Hepatocyte (in vitro differentiated cells): ENCODE measurements at places on chromosomes 5 and 9. TPM values are rescaled to one million over a fixed set of nuclear protein-coding genes. Genes with fewer than 3 reads are reported as not detected.

- DNase-seq: no peak
Observed at GRCh38 chr5:78744951-78745534, 96.5 kb upstream of the LHFPL2 start.

GRCh38 chr9:137705906-137706305, 87.1 kb downstream of the EHMT1 start:
- no peak for DNase-seq

LMX1B gene
- 0.13 and 0.16 TPM in 2 replicates for polyA plus RNA-seq

GRCh38 chr5:177357459-177358351, at the start of gene RGS14:
Gene RGS14 (plus strand): TSS chr5:177357924. CDS start chr5:177358025, 101 bp downstream.
- DNase-seq: no peak

CCDC187 gene
- polyA plus RNA-seq: 0.23 and 0.75 TPM in 2 replicates

DNA sequence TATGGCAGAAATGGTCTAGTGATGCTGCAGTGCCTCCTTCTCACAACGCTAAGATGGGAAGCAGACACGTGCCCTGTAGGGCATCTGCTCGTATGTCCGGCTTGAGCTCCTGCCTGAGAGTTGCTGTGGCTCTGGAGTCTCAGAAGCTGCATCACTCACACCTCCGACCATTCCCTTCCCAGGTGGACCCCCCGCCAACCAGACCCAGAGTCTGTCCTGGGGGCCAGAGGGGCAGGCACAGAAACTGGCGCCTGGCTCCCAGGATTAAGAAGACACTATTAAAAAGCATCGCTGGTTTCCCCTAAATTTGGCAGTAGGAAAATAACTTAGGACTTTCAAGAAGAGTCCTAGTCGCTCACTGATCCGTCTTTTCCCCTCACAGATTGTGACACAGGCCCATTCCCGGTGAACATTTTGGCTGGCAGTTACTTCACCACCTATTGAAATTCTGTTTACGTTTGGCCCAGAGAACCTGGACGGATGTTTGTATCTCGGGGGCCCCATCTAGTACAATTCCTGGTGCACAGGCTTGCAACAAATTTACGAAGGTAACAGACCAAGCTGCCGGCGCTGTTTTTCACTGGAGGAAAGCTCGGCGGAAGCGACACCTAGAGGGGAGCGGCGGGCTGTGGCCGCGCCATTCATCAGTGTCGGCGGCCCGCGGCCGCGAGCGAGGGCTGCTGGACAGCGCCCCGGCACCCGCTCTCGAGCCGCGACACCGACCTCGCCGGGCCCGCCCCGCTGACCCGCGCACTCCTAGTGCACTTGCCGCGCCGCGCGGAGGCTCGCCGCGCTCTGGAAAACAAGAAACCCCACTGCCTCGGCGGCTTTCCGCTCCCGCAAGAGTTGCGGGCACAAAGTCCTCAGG, 1.6 kb downstream of the FSTL4 start:
- peak; percentile 91 for DNase-seq

- no peak for DNase-seq
Observed at GRCh38 chr9:106322706-106323245, 540.2 kb upstream of the ZNF462 start.

- no peak for DNase-seq
Observed at GRCh38 chr5:151200913-151201595, 22.8 kb downstream of the CCDC69 start.

CDH6 gene
- polyA plus RNA-seq: 11.6 and 15.0 TPM in 2 replicates

GRCh38 chr9:69393425-69393824, 68.4 kb downstream of the ENTREP1 start:
- DNase-seq: no peak

DNA sequence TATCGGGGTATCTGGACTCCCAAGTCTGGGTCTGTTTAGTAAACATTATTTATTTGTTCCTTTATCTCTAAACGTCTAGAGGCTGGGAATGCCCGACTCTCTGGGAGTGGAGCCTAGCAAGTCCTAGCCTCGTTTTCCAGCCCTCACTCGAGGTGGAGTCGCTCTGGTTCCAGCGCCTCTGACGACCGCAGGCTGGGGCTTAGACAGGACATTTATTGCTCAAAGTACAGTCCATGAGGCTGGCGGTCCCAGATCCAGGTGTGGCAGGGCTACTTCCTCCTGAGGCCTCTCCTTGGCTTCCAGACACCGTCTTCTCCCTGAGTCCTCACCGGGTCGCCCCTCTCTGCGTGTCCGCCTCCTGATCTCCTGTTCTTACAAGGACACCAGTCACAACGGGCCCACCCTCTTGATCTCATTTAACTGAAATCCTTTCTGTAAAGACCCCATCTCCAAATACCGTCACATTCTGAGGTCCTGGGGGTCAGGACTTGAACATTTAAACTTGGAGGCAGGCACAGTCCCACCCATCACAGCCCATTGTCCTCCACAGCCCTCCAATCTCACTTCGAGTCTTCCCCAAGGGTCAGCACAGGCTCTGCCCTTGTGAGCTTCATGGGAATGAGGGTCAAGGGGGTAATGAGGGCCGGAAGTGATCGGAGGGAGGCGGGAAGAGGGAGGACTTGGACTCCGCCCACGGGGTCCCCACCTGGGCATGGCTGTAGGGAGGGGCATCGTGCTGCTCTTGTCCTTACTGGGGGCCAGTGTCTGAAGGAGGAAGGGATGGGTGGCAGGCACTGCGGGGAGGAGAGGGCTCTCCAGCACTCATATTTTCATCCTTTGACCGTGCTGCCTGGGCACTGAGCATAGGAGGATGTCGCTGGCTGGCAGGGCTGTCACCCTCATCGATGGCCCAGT, 12.2 kb upstream of the CLPTM1L start:
- DNase-seq: no peak

GRCh38 chr5:80246995-80247729, 8.7 kb downstream of the SERINC5 start:
- peak; percentile 90 for DNase-seq

- DNase-seq: no peak
Observed at GRCh38 chr5:61438298-61438970, 106.4 kb downstream of the ZSWIM6 start.

DNA sequence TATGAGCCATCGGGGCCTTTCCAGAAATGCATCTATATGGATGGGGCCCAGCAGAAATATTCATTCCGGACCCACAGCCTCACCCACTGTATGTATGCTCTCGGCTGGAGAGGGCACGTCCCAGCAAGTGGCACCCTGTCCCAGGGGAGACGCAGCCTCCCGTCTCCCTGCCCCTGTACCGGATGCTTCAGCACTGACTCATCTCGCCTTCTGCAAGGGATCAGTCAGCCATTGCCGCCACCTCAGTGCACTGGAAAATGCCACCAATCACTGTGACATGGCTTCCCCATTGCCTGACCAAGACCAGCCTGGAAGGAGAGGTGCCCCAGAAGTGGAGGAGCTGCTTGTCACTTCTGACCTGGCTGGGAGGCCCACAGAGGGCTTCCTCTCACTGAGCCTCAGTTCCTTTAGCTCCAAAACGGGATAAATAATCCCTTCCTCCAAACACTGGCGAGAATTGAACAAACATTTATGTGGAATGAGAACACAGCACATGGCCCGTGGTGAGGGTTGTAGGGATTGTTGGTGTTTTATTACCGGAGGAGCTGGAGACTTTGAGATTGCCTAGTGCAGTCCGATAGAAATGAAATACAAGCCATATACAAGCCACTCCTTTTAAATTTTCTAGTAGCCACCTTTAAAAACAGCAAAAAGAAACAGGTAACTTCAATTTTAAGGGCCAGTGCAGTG, 43.9 kb upstream of the ORM1 start:
- no peak for DNase-seq

KCNV2 gene
- 0.13 TPM in 1 of 2 replicates, not detected in the other for polyA plus RNA-seq

- no peak for DNase-seq
Observed at GRCh38 chr9:129685933-129686259, 20.4 kb downstream of the PRRX2 start.

DNA sequence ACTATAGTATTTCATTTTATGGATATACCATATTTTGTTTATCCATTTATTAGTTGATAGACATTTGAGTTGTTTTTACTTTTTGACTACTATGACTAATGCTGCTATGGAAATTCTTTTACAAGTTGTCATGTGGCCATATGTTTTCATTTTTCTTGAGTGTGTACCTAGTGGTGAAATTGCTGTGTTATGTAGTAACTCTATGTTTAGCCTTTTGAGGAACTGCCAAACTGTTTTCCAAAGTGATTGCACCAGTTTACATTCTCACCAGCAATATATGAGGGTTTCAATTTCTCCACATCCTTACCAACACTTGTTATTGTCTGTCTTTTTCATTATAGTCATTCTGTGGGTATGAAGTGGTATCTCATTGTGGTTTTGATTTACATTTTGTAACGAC, 75.4 kb downstream of the GRIA1 start:
- no peak for DNase-seq

FOXD4 gene
- 0.11 and 0.24 TPM in 2 replicates for polyA plus RNA-seq

GRCh38 chr9:89165880-89166279, 12.7 kb downstream of the SHC3 start:
- no peak for DNase-seq

GRCh38 chr9:125486576-125486975, 220.4 kb downstream of the MAPKAP1 start:
- DNase-seq: no peak

CAMK2A gene
- 1.0 and 1.2 TPM in 2 replicates for polyA plus RNA-seq

GRCh38 chr5:116651653-116652052, 77.0 kb upstream of the SEMA6A start:
- DNase-seq: no peak

DNA sequence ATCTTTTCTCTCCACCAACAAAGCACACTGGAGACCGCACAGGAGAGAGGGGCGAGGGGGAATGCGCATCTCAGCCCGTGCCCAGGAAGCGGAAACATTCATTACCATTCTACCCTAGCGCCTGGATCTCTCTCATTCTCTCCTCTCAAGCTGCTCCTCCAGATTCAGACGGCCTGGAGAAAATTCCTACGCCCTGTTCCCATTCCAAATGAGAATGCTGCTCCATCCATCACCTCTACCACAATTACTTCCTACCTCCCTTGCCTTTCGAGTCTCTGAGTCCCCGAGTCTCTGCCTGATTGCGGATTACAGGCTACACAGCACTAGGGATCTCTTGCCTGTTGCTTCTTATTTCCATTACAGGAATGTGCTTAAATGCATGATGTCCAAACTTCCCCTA, 6.7 kb downstream of the DDX31 start:
- no peak for DNase-seq

- no peak for DNase-seq
Observed at GRCh38 chr5:28864006-28864405, 1825.6 kb upstream of the CDH9 start.

GRCh38 chr9:7439355-7439995, 360.1 kb downstream of the DMAC1 start:
- no peak for DNase-seq

GRCh38 chr9:34599546-34599945, 10.0 kb upstream of the CNTFR start:
- DNase-seq: no peak

DMRT2 gene
- polyA plus RNA-seq: not detected in 2 replicates

ALG2 gene
- 48.3 and 64.0 TPM in 2 replicates for polyA plus RNA-seq

DNA sequence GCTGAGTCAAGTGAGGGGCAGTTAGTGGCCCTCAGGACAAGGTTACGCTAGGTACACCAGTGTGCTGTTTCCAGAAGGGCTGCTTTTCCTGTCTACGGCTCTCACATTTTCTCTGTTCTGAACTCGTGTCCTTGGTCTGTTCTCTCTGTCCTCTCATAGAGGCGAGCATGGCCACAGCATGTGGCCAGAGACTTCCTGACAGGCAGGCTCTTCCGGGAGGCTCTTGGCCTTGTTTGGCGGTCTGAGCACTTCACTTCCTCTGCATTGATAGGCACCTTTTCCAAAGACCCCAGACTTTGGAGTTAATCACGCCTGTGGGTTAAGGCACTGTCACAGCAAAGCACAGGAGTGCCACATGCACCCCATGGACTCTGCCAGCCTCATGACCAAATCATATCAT, 1.2 kb downstream of the CKMT2 start:
- no peak for DNase-seq

DNA sequence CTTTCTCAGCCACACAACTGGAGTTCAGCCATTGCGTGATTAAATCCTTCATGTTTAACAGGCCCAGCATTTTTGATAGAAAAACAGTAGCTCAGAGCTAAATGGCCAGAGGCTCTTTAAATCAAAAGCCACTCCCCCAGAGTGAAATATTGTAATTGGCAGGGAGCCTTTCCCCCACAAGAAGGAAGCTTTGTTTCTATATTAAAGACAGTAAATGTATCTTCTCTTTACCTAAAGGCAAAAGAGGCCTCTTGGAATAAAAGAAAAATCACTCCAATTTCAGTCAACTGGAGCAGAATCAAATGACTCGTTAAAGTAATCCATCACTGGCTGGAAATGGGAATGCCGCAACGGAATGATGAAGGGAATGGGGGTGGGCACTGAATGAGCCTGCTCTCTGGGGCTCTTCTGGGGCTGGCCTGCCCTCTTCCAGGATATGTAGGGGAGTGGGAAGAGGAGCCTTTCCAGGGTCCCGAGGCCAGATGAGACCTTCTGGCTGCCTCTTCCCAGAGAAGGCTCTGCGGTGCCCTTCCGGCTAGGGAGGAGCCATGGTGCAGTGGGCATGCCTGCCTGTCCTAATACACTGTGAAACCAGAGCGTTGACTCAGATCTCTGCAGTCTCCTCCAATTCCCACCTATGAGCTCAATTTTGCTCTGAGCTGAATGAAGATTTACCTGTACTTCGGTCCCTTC, 45.2 kb downstream of the ANKDD1B start:
- no peak for DNase-seq

DNA sequence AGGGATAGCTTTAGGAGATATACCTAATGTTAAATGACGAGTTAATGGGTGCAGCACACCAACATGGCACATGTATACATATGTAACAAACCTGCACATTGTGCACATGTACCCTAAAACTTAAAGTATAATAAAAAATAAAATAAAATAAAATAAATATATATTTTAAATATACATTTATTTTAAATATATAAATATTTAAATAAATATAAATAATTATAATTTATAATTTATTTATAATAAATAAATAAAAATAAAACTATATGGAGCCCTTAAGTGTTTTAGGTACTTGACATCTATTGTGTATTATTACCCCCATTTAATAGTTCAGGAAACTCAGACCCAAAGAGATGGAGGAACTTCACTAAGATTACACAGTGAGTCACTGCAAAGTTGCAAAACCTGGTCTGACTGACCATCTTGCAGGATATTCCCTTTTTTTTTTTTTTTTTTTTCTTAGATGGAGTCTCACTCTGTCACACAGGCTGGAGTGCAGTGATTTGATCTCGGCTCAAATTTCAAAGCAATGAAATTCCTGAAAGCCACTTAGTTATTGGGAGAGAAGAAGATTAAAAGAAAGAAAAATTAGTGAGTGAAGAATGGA, 5.8 kb upstream of the C5orf52 start:
- DNase-seq: peak; percentile 53
